ENCODE measurements at places on chromosomes 1 and 21.

GRCh38 chr1:110130113-110130591 lies 17.9 kb downstream of the UBL4B start:
- no peak for DNase-seq

DNA sequence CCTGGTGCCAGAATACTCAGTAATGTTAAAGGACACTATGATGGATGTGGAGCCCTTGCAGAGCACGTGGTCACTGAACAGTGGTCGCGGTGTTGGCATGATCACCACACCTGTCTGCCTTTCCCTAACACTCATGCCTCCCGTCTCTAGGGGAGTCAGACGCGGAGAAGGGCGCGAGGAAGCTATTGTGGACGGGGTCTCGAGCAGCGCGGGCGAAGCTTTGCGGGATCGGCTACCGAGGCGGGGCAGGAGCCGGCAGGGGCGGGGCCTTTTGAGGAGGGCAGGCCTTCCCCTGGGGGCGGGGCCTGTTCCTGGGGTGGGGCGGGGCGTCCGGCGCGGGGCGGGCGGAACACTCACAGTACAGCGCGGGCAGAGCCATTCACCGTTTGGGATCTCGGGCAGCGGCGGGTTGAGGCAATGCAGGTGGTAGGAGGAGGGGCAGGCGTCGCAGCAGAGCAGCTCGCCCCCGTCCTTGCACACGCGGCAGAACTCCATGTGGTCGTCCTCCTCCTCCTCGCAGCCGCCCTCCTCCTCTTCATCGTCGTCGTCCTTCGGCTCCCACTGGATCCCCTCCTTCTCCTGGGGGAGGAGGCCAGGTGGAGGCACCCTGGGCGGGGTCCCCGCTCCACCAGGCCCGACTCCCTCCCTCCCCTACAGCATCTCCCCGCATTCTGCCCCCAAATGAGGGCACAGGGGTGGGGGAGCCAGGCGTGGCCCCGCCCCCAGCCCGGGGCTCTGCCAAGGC lies 31.5 kb downstream of the CHD5 start:
- no peak for DNase-seq

GRCh38 chr1:16247441-16247840 lies 10.5 kb upstream of the CPLANE2 start:
- DNase-seq, result no peak

DNA sequence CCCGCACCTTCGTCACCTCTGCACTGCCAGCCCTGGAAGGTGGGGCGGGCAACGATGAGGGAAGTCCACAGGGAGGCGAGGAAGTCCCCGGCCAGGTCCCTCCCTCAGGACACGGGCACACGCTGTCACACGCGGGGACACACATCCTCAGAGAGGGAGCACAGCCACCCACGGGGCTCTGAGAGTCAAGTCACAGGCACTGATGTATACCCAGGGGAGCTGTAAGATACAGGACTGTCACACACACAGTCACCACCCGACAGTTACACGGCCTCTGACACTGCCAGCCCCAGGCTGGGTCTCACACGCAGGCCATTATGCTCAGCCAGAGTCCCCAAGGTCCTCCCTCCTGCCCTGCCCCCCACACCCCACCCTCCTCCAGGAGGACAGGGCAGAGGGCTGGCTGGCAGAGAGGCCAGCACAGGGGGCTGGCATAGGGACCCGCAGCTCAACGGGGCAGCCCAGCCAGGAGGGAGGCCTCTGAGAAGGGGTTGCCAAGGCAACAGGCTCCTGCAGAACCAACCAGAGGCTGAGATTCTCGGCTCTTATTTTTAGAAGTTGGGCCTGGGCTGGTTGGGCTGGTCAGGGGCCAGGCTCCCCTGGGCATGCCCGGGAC lies 17.7 kb upstream of the ADGRB2 start:
- DNase-seq, result no peak

GRCh38 chr1:229884765-229885164 lies 182.3 kb upstream of the GALNT2 start:
- no peak for DNase-seq

DNA sequence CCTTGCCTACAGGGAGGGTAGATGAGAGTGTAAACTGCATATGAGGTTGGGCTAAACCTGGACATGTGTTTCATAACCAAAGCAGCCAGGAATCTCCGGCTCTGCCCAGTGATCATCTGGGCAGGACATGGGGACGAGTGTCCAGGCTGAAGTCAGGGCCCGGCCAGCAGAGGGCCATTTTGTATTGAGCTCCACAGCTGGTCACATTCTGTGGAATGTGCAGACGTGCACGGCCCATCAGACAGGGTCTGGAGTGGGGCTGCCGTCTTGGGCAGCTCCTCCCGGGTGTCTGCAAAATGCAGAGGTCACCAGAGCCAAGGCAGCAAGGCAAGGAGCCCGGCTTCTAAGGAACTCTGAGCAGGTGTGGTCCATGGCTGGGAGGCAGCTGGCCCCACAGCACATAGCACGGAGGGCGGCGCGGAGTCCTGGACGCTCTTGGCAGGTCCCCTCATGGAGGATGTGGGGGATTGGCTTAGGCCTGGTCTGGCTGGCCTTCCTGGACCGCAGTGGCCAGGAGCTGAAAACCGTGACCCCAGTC lies 6.2 kb downstream of the LRRC3 start:
- DNase-seq, result no peak

GRCh38 chr1:75855010-75855409 lies 58.3 kb downstream of the MSH4 start:
- DNase-seq, result peak; percentile 48

GRCh38 chr21:44518686-44519085 lies 21.3 kb downstream of the KRTAP10-1 start:
- no peak for DNase-seq

GRCh38 chr21:34061983-34062382 lies 11.4 kb upstream of the MRPS6 start:
- DNase-seq, result no peak

GRCh38 chr1:243452092-243452491 lies 196.3 kb downstream of the SDCCAG8 start:
- no peak for DNase-seq

- no peak for DNase-seq
Measured at GRCh38 chr21:14557413-14557812, 11.3 kb upstream of the SAMSN1 start.

GRCh38 chr1:94980582-94981574 lies 54.0 kb upstream of the CNN3 start:
- DNase-seq, result no peak

DNA sequence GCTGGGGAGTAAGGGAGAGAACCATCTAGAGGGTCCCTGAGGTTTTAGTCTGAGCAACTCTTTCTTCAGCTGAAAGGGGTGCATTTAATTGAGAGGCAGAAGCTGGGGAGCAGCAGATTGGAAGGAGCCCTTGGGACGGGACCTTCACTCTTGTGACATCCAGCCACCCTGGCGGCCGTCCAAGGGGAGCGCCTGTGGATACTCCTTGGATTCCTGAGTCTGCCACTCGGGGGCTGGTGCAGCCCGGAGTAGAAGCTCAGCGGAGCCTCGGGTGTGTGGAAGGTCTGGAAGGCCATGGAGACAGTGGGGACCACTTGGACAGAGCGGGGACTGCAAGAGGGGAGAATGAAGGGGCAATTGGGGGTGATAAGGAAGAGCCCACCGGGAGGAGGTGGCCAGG lies 68.7 kb downstream of the AJAP1 start:
- DNase-seq, result no peak

GRCh38 chr1:189675712-189676244 lies 801.9 kb downstream of the BRINP3 start:
- DNase-seq, result no peak

- DNase-seq, result no peak
Measured at GRCh38 chr1:213666113-213666512, 321.7 kb upstream of the PROX1 start.

DNA sequence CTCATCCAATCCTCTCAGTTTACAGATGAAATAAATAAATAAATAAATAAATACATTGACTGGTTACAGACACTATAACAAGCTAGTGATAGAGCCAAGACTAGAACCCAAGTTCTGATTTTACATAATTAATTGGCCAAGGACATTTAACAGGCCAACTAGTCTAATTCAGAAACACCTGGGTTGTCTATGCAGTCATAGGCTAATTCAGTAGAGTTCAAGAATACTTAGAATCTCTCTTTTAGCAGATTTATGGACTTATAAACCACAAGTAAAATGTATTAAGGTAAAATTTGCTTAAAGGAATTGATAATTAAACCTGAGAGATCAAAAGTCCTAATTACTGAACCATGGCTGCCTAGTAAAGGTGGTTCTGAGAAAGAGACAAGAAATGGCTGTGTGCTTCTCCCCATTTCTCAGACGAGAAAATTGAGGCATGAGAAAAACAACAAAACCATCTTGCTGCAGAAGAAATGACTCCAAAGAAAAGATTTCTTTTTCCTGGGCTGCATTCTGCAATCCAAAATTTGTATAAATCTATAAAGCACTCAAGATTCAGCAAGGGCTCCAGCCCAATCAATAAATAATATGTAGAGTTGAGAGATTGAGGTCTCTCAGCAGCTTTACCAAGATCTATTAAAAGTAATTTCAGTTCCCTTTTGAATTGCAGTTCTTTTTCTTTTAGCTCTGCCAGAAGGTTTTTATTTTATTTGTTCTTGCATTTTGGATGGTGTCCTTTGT lies 98.3 kb downstream of the DUSP10 start:
- no peak for DNase-seq

DNA sequence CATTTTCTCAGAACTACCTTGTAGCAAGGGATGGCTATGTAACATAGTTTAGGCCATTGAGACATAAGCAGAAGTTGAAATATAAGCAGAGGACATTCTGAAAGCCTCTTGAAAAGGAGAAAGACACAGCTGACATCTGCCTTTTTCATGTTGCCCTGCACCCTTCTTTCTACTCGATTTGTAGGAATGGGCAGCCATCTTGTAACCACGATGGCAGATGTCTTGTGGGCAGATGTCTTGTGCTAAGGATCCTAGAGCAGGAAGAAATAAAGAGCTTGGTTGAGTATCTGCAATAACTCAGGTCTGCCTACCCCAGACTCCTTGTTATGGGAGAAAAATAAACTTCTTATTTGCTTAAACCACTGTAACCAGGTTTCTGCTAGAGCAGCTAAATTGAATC lies 351.0 kb downstream of the PDE4B start:
- DNase-seq, result no peak

DNA sequence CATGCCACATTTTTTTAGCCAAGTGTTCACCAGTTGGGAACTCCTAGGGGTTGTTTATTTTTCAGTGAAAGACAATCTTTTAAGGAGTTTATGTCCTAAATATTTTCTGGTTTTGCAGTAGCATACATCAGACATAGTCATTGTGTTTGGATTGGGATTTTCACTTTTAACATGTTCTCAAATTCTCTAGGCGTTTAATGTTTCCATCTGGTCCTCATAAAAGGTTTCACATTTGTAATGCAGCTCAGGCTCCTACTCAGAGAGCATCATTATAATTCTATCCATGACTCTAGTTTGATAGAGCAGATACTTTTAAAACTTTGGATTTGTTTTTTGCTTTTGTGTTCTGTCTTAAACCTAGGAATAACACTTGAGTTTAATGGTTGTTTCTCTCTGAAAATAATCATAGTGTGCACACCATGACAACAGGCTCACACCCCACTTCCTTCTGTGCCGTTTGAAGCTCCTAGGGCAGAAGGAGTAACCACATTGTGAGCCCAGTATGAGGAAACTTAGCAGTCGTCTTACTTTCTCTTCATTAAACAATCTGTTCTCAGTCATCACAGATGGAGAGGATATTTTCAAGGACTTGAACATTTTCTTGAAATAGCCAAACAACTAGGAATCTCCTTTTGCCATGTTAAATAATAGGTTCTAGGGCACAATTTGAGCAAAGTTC lies 219.6 kb downstream of the PDE4B start:
- no peak for DNase-seq

DNA sequence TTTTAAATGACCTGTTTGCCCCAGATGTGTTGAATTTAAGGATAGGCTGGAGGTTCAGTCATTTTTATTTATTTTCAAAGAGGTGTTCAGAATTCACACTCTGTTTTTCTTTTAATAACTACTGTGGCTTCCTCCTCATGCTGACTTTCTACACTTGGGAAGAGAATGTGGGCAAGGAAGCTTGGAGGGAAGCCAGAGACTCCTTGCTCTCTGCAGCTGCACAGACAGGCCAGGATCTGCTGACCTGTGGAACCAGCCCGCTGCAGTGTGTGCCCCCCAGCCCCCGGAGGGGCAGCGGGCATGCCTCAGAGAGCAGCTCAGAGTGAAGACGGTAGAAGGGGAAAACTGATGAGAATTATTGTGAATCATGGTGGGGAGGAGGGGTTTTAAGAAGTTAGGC lies 16.9 kb downstream of the MGST3 start:
- DNase-seq, result no peak

GRCh38 chr21:39694750-39695149 lies 50.2 kb upstream of the IGSF5 start:
- no peak for DNase-seq

DNA sequence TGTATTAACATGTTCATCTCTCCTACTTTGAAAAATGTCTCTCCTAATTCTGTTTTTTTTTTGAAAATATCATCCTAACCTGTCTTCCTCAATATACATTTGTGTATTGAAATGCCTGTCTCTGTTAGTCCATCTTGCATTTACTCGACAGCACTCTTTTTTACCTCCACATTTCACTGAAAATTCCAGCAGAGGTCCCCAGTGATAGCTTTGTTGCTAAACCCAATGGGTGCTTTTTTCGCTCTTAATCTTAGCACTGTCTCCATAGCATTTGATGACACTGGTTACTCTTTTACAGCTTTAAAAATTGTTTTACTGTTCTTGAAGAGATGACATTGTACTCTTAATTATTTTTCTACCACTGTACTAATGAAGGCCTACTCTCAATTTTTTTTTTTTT lies 10.8 kb downstream of the OSBPL9 start:
- no peak for DNase-seq

DNA sequence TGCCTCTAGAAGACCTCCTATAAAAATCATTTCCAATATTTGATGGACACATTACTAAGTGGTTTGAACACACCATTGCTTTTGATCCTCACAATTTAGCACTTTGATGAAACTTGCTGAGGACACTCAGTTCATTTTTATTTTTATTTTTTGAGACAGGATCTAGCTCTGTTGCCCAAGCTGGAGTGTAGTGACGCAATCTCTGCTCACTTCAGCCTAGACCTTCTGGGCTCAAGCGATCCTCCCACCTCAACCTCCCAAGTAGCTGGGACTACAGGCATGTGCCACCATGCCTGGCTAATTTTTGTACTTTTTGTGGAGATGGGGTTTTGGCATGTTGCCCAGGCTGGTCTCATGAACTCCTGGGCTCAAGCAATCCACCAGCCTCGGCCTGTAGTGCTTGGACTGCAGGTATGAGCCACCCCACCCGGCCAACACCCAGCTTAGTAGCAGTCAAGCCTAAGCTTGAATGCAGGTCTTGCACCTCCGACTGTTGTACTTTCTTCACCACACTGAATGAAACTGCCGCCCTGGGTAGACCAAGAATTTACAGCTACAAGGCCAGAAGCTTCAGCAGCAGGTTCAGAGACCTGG lies 24.8 kb upstream of the ATP2B4 start:
- no peak for DNase-seq

DNA sequence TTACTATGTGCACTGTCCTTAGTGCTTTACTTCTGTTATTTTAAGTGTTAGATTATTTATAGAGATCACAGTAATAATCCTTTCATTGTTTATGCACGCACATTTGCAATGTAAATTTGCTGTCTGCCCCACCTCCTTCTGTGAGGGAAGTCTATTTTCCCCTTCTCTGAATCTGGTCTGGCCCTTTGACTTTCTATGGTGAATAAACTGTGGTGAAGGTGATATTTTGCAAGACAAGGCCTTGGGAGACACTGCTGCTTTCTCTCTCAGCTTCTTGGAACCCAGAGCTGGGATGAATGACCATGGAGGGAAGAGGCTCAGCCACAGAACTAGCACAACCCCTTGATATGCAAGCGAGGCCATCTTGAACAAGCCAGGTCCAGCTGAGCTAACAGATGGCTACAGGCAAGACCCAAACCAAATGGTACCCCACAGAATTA lies 156.3 kb downstream of the ST6GALNAC3 start:
- DNase-seq, result no peak

- no peak for DNase-seq
Measured at GRCh38 chr1:58649555-58649954, 50.3 kb downstream of the MYSM1 start.

Measured in non-pigmented ciliary epithelial cell (primary cell).